ENCODE measurements at places on chromosomes 16 and 17. TPM values are rescaled to one million over a fixed set of nuclear protein-coding genes. Genes with fewer than 3 reads are reported as not detected.

The SCPEP1 gene
- 65.1 TPM for total RNA-seq

The TOX3 gene
- 0.05 TPM for total RNA-seq

The TNFSF12 gene
- 10.8 TPM for total RNA-seq

The TP53TG3B gene
- not detected for total RNA-seq
